ENCODE measurements at places on chromosomes 4 and X.

DNA sequence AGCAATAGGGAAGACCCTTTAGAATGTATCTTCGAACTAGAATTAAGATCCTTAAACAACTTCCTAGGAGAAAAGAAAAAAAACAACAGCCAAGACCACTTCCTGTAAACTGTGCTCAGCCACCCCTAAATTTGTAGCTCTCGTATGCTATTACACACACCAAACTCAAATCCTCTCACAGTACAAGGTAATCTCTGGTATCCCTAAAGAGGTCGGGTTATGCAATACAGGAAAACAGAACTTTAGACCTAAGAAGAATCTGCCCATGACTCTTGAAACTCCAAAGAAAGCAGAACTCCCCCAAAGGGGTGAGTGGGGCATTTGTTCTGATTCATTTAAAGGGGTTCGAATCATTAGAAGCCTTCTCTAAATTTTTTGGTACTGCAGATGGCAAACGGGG, 170.9 kb upstream of the CASK start:
- DNase-seq: no peak

DNA sequence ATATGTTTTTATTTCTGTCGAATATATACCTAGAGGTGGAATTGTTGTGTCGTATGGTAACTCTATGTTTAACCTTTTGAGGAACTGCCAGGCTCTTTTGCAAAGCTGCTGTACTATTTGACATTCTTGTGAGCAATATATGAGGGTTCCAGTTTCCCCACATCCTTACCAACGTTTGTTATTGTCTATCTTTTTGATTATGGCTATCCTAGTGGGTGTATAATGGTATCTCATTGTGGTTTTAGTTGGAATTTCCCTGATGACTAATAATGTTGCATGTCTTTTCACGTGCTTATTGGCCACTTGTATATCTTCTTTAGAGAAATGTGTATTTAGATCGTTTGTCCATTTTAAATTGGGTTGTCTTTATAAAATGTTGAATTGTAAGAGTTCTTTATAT, 24.5 kb downstream of the REPS2 start:
- DNase-seq: no peak

- DNase-seq: no peak
Measured at GRCh38 chr4:149102765-149103164, 660.6 kb upstream of the NR3C2 start.

GRCh38 chr4:2285613-2286381, 23.9 kb upstream of the MXD4 start:
- DNase-seq: peak; percentile 8

GRCh38 chr4:125750828-125751466, 436.2 kb downstream of the FAT4 start:
- DNase-seq: peak; percentile 16

DNA sequence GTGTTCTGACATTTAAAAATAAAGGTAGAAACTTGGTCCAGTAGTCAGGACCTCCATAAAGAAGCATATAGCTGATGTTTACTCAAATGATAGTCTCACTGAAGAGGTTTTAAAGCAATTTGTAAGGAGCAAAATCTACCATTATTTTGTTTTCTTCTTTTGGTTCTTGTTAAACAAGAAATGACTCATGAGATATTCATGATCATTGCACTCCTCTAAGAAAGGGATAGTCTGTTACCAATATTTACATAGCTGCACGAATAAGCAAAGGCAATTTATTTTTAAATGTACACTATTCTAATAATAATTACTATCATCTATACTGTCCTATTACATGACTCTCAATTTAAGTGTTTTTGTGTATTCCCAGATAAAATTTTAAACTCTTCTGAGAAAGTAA, 397.9 kb downstream of the FAM47B start:
- DNase-seq: no peak

GRCh38 chr4:184811526-184812198, 14.1 kb downstream of the ACSL1 start:
- no peak for DNase-seq

DNA sequence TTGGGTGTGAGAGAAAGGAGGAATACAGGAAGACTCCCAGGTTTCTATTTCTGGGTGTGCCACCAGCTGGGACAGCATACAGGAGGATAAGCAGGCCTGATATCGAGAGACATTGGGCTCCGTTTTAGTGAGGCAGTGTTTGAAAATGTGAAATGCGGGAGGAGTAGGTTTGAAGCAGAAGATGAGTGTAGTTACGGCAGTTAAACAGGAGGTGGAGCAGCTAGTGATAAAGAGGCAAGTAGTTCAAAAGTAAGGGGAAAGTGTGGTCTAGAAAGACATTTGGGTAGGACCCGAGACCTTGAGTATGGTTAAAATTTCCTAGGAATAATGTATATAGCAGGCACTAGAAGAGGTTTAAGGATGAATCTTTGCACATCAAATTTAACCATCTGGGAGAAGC, 42.4 kb downstream of the DCUN1D4 start:
- DNase-seq: no peak

GRCh38 chr4:172601195-172601594, 567.4 kb upstream of the GALNT7 start:
- no peak for DNase-seq

- DNase-seq: no peak
Measured at GRCh38 chrX:70253377-70254062, 6.5 kb downstream of the P2RY4 start.

GRCh38 chr4:94165256-94165655, 42.4 kb upstream of the SMARCAD1 start:
- no peak for DNase-seq

DNA sequence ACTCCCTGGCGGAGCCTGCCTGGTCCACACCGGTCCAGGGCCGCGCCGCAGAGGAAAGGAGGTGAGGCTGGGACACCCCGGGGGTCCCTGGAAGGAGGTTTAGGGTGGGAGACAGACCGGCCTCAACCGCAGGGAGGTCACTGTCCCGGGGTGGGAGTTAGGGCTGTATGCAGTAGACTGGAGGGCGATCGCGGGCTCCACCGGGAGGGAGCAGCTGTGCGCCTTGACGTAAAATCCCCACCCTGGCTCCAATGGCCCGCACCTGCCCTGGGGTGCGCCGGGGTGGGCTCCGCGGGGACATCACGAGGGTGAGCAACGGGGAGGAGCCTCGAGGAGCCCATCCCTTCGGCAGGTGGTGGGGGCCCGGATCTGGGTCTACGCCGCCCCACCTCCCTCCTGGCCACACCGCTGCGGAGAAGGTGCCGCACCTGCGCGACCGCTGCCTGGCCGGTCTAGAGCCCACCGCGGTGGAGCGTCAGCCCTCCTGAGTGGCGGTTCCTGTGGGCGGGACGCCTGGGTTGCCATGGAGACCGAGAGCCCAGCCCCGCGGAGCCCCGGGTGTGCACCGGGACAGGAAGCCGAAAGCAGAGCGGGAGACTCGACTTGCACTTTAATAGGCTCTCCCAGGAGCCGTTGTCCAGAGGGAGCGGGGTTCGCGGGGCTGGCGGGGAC, 105.1 kb downstream of the ADRA2C start:
- DNase-seq: peak; percentile 85

GRCh38 chr4:101081695-101082369, 265.5 kb downstream of the PPP3CA start:
- no peak for DNase-seq

DNA sequence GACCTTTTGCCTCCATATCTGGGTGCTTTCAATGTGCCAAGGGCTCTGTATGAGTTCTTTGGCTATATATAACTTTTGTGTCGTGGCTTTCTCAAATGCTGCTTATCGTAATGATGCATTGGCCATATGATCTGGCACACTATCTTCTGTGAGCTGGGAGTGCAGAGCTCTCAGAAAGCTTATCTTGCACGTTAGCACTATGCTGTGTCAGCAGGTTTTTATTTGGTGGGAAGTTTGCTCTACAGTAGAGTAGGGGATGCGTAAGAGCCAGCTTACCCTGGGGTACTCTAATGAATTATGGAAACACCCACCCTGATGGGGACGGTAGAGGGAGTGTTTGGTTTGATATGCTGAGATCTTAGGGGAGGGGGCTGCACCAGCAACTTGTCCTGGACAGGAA, 119.6 kb downstream of the FAAH2 start:
- DNase-seq: no peak
